Activated CD8-positive, alpha-beta memory T cell treated with anti-CD3 and anti-CD28 coated beads for 1 hour (primary cell): ENCODE measurements at places on chromosomes 3 and 15.

GRCh38 chr15:48469681-48470080 is 138.5 kb downstream of the DUT start:
- DNase-seq, result no peak

DNA sequence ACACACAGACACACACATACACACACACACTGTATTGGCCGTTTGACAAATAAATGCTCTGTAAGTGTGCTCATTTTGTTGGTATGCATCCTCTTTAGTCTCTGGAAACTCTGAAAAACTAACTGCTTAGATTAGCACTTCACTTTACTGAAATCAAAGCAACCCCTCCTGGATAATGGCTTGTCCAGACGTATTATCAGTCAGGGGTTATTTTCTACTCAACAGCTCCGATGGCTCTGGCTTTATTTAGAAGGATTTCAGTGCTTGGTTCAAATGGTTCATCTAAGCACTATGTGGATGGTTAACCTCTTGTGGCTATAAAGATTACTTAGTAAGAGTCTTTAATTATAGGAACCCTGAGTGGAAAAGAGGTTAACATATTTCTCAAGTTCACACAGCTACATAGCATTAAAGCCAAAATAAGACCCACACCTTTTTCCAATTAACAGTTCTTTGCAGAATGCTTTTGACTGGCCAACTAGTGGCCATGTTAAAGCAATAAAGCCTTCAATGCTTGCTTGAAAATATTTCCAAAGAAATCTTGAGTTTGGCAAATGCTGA is 516.1 kb upstream of the NAALADL2 start:
- DNase-seq, result no peak

DNA sequence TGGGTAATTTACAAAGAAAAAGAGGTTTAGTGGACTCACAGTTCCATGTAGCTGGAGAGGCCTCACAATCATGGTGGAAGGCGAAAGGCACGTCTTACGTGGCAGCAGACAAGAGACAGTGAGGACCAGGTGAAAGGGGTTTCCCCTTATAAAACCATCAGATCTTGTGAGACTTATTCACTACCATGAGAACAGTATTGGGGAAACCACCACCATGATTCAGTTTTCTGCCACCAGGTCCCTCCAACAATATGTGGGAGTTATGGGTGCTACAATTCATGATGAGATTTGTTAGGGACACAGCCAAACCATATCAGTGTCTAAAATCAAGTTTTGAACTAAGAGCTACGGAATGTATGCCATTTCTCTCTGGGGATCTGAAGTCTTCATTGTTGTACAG is 354.8 kb upstream of the C2CD4B start:
- DNase-seq, result no peak

DNA sequence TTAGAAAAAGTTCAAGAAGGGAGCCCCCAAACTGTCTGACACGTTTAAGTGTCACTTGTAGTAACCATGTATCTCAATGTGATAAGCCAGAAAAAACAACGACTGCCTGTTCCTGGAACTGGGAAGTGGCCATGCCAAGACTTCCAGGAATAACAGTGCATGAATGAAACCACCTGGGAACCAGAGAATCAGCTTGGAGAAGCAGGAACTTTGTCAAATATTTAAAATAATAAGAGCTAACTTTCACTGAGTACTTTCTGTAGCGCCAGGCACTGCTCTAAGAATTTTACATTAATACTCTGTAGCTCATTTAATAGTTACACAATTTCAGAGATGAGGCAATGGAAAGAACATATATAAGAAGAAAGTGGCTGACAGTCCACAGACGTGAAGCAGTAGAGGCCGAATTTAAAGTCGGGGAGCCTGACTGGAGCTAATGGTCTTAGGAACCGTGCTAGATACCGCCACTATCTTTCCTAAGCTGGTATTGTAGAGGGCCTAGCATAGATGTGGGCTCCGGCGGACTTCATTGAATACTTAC is 876 bp downstream of the PLSCR1 start:
- DNase-seq, result no peak

DNA sequence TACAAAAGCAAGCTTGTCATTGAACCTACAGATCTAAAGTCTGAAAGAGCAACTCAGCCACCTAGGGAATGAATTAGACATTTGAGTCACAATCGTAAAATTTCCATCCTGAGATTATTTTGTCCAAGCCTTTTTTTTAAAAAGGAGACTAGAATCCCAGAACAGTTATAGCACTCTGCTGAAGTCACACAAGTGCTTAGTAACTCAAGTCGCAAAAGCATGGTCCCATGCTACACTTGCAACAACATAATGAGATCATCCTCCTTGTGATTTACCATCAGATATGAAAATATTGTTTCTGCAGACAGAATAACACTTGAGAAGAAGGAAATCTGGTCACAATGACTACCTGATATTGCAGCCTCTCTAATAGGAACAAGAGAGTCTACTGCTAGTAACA is 106.7 kb downstream of the ZIC4 start:
- no peak for DNase-seq

DNA sequence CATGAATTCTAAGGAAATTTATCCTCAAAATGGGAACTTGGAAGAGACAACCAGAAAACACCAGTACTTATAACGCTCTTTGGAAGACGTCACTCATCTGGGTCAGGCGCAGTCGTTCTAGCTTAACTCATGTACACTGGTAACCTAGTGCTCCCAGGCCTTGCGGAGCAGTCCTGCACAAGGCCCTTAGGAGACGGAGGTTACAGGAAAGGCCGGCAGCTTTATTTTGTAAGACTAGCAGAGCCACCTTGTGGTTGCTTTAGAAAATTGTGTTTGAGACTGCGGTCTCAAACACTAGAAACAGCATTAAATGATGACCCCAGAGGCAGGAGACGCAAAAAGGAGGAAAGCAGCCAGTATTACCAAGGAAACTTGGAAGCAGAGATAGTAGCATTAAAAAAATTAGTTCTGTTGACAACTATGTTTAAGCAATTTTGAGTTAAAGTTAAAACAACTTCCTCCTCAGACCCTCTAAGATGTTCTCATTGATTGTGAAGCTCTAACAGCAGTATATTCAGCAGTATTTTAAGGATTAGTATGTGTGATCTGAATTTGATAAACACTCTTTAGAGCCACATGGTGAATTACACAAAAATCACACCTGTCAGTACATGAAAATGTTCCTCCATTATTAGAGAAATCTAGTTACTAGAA is 141.9 kb upstream of the C2CD4B start:
- no peak for DNase-seq

DNA sequence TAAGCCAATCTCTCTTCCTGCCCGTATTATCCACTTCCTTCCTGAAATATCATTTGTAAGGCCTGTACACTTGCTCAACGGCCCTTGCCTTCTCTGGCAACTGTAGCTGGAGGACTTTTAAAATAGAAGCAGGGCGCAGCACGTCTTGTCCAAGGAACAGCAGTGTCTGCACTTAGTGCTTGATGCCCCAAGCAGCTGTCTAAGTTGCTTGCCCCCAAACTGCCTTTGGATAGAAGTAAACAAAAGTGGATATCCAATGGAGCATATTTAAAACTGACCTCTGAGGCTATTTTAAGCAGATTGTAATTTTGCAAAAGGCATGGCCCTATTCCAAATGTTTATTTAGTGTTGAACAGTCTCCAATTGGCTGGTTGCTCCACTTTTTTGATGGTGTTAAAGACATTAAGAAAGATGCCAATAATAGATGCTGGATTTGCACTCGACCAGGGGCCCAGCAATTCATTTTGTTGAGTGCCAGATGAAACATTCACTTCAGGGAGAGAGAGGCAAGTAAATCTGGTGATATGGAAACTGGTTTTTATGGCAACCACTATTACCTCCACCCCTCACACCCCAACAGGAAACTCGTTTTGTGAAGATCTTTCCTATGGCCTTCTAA is 526.8 kb upstream of the TBL1XR1 start:
- no peak for DNase-seq

GRCh38 chr15:33826201-33826600 is 142.1 kb upstream of the CHRM5 start:
- no peak for DNase-seq

- DNase-seq, result no peak
Measured at GRCh38 chr3:42803414-42804105, 730 bp downstream of the HIGD1A start.

- DNase-seq, result no peak
Measured at GRCh38 chr15:38085114-38085513, 150.7 kb downstream of the TMCO5A start.

DNA sequence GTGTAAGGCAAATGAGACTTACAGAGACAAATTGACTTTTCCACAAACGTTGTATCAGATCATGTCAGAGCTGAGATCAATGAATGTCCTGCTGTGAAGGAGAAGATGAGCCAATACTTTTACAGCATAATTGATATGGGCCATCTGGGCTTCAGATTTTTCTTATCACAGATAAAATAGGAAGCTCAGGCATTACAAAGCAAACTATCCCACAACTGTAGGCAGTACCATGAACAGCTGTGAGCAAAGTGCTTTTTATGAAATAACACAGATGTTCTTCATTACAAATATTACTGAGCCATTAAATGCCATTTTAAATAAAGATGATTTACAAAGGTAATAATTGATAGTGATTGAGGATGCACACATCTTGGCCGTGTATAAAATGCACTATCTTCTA is 852.3 kb downstream of the OTOL1 start:
- no peak for DNase-seq

DNA sequence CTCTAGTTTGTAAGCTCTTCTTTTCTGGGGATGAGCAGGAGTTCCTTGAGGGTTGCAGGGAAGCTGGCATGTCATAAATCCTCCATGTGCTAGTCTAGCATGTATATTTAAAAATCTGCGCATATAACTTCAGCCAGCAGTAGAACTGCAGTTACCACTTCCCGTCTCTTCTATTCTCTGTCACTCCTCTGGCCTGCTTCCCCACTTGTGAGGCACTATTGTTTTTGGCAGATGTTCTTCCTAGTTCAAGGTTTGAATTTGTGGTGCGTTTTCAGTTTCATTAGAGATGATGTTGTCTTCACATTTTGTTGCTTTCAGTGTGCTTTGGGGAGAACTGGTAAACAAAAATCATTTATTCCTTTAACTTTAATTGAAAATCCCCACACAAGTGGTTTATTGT is 169.1 kb upstream of the ZPLD1 start:
- DNase-seq, result no peak

GRCh38 chr15:82176542-82176941 is 86.0 kb downstream of the EFL1 start:
- no peak for DNase-seq

- DNase-seq, result no peak
Measured at GRCh38 chr15:85880501-85881190, 85.9 kb upstream of the KLHL25 start.
